ENCODE measurements at places on chromosomes 4 and X.

DNA sequence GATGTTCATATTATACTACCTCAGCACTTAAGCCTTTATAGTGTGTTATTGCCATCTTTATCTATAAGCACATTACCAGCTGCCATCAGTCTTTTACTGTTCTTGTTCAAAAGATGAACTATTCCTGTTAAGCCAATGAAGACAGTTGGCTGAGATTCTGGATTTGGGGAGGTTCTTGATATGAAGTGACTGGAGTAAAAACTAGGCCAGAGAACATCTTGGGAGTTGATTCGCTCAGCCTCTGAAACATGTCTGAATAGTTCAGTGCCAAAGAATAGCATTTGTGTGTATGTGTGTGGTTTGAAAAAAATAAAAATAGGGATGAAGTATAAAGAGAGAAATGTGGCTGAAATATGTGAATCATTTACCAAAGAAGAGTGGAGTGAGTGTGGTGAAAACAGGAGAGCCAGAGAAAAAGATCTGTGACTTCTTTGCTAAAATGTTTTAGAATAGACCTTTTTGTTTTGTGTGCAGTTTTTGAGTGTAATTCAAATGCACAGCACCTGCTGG is 15.2 kb downstream of the EXOC1 start:
- DNase-seq = no peak

DNA sequence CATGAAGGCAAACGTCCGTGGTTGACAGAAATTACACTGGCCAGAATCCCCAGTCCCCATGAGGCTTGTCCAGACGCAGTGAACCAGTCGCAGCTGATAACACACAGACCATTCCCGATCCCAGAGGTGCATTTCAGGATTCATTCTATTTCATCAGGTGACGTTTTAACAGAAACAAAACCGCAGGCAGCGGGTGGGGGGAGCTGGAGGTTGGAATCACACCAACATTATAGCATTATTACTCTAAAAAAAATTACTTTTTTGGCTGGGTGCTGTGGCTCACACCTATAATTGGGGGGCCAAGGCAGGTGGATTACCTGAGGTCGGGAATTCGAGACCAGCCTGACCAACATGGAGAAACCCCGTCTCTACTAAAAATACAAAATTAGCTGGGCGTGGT is 25.2 kb downstream of the NOP14 start:
- no peak for DNase-seq

GRCh38 chr4:54231768-54232688 is 2.9 kb downstream of the PDGFRA start:
- no peak for DNase-seq

GRCh38 chr4:174835536-174835935 is 6.5 kb upstream of the GLRA3 start:
- no peak for DNase-seq

- no peak for DNase-seq
Observed at GRCh38 chrX:106035064-106035463, 3.5 kb downstream of the SERPINA7 start.

- no peak for DNase-seq
Observed at GRCh38 chrX:87693204-87693603, 175.6 kb downstream of the KLHL4 start.

- no peak for DNase-seq
Observed at GRCh38 chr4:84849051-84849640, 117.3 kb downstream of the WDFY3 start.

DNA sequence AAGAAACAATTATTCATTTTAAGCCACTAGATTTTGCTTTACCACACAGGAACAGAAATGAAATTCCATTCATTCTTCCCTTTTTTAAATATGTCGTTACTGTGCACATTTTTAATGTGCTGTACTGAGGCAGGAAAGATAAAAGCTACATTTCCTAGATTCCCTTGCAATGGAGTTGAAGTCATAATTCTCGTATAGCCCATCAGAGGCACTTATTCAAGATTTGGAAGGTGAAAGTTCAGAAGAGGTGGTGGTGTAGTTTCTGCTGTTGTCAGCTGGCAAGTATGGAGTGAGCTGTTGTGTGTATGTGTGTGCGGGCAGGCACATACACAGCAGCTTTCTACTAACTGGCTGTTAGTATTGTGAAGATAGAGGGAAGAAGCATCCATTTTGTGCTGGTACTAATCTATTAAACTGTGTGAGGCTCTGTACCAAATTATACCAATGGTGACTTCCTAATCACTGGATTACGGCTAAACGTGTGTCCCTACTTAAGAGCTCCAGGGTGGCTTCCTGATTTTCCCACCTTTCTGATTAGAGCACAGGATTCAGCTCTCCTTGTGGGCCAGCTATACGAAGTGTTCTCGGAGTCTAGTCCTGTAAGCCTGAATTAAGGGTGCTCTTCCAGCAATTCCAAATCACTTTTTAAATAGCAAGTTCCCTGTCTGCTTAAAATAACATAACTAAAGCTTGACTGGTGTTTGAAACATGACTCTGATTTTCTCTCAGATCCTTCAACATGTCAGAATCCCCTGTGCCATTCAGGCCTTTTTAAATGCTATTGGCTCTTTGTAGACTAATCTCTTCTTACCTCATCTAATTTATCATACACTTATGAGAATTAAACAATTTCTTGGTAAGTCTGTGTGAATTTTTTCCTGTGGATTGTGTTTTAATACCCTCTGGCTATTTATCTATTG is 43.8 kb downstream of the PDS5A start:
- no peak for DNase-seq

DNA sequence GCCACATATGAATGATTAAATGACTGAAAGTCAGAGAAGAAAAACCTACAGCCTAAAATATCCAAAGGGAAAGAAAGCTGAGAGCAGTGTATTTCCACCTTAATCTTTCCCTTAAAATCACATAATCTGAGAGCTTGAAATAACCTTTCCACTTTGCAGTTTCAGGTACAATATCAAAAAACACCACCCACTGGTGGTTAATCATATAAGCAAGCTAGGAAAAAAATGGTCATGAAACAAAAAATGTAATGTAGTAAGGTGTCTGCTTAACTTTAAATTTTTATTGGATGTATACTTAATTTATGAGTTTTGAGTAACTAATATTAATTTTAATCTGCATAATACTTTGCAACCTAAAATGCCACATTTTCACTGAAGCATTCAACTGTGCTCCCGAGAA is 3.2 kb downstream of the PRDM5 start:
- DNase-seq = no peak

DNA sequence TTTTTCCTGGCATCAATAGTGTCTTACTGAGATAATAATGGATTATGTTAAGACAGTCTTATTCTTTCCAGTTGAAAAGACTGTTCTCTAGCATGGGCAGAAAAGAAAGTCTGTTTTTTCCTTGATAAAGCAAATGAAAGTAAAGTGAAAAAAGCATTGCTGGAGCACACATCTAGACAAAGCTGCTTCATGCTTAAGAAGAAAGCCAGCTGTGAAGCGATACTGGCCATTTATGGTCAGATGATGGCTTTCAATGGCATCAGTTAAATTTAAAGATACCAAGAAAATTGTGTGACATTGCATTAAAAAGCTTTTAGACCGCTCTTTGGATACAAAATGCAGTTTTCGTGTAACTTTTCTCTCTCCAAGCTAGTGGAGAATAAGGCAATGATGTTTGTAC is 242.1 kb upstream of the TRAM1L1 start:
- no peak for DNase-seq

GRCh38 chrX:107542500-107542899 is 85.8 kb upstream of the PRPS1 start:
- no peak for DNase-seq

- DNase-seq = no peak
Observed at GRCh38 chr4:8350841-8351461, 81.4 kb downstream of the HTRA3 start.

GRCh38 chr4:188005561-188005960 is 10.0 kb downstream of the ZFP42 start:
- DNase-seq = no peak

GRCh38 chr4:93187892-93188291 is 640.7 kb upstream of the ATOH1 start:
- DNase-seq = no peak

Data from DMS 273 treated with DMSO at 0.1 percent for 48 hours (cell line).